ENCODE measurements at places on chromosomes 7 and 10. TPM values are rescaled to one million over a fixed set of nuclear protein-coding genes. Genes with fewer than 3 reads are reported as not detected.

DNA sequence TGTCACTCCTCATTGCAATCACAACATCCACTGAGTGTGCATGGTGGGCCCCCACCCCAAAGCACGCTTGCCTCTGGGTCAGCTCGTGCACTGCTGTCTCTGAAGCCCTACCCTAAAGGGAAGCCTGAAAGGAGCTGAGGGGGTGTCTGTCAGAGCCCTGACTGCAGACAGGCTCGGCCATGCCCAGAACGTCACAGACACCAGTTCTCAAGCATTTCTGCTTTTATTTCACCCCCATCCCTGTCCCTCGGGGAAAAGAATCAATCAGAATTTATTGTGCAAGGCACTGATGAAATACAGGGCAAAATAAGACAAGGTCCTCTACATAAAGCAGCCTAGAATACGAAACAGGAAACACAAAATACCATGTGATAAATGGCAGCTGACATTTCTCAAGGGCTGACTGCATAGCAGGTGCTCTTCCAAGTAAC, 231.8 kb downstream of the WDR37 start:
- no peak for DNase-seq

- DNase-seq, result no peak
Observed at GRCh38 chr10:129770286-129770685, 193.8 kb downstream of the EBF3 start.

The CUZD1 gene
- polyA plus RNA-seq, result 1.1 TPM

DNA sequence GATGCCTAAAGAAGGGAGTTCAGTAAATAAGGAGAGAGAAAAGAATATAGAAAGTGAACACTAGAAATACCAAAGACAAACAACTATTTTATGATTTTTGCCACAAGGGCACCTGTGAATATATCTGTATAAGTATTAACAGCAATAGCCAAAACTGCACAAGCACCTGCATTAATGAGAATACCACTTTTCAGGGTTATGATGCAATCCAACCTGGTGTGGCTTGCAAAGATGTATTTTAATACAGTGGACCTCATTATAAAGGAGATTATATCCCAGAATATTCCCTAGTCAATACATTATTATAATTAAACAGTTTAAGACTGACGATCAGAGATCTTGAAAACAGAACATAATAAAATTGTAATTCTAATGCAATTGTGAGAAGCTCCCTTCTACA, 4.0 kb downstream of the BRAF start:
- DNase-seq, result no peak

The SPDYE2 gene
- polyA plus RNA-seq, result not detected

GRCh38 chr10:20443094-20443493, 454.0 kb downstream of the NEBL start:
- no peak for DNase-seq

GRCh38 chr7:8387551-8388256, 45.7 kb upstream of the NXPH1 start:
- DNase-seq, result no peak
